Activated CD4-positive, alpha-beta T cell treated with anti-CD3 and anti-CD28 coated beads, Interleukin-2, amount 10 ng/mL, durations not matched to agents 7 days and 5 days (primary cell): ENCODE measurements at places on chromosomes 2 and 18.

- no peak overlapping the region for H3K27ac ChIP-seq
- no peak overlapping the region for H3K4me3 ChIP-seq
- DNase-seq: no peak
These were observed 39.6 kb downstream of the ID2 start for GRCh38 chr2:8721410-8721809.

DNA sequence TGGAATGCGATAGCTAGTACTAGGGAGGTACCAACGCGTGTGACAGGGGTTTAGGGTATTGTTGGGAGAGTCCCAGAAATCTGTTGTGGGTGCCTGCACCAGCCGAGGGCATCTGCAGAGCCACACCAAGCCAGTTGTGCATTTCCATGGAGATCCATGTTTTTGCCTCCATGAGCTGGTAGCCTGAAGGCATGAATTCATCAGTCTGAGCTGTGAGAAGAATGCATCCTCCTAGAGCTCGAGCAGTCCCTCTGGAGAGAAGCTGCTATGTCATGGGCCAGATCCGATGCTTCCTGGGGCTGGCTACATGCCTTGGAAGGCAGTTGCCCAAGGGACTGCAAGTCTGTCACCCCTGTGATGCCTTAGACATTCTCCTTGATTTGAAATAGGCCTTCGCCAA lies 57.9 kb downstream of the LIPG start:
- DNase-seq: no peak
- H3K4me1 ChIP-seq: peaks cover 2% of the 10 kb centered on the region

- H3K36me3 ChIP-seq: no peaks in the 10 kb centered on the region
- no peak overlapping the region for H3K4me3 ChIP-seq
- H3K27me3 ChIP-seq: peaks cover 6% of the 10 kb centered on the region
These were observed 59.5 kb upstream of the PPM1B start for GRCh38 chr2:44109166-44109565.

GRCh38 chr2:203637471-203638167 lies 68.8 kb upstream of the CD28 start:
- no peaks in the 10 kb centered on the region for H3K27me3 ChIP-seq
- no peak overlapping the region for H3K4me3 ChIP-seq

DNA sequence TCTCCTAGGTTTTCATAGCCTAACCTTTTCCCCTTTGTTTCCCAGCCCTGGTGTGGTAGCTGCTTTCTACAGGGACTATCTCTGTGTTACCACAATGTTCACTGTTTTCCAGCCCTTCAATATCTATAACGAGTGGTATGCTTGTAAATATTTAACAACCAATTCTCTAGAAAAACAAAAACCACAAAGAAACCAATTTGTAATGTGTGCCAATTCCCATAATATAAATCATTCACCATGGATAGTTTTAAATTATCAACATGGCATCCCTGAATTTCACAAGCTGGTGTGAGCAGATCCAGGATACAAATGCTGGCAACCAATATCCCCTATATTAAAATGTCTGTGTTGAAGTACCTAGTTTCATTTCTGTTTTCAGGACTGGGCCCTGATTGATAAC lies 207.5 kb upstream of the FBXO11 start:
- H3K36me3 ChIP-seq: no peaks in the 10 kb centered on the region
- DNase-seq: no peak
- peaks cover 30% of the 10 kb centered on the region for H3K4me1 ChIP-seq
- no peak overlapping the region for H3K4me3 ChIP-seq
- no peaks in the 10 kb centered on the region for H3K27me3 ChIP-seq

GRCh38 chr2:199704358-199705238 lies 146.4 kb downstream of the FTCDNL1 start:
- peak; percentile 31 for DNase-seq
- no peaks in the 10 kb centered on the region for H3K36me3 ChIP-seq
- no peak overlapping the region for H3K4me3 ChIP-seq
- H3K27me3 ChIP-seq: peaks cover 7% of the 10 kb centered on the region
- H3K27ac ChIP-seq: no peak overlapping the region

DNA sequence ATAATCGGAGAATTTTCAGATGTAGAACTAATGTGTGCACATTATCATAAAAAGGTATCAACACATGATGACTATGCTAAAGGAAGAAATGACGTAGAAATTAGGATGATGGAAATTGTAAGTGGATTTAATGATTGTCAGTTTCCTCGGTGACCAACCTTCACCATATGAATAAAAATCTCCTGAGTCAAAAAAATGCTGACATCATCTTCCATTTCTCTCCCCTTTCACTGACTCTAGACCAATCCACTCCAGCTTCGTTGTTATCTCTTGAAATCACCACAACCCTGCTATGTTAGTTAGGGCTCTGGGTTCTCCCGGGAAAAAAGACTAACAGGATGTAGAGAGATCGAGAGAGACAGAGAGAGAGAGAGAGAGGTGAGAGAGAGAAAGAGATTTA lies 204.8 kb upstream of the KYNU start:
- no peak overlapping the region for H3K4me3 ChIP-seq
- H3K4me1 ChIP-seq: no peaks in the 10 kb centered on the region
- no peaks in the 10 kb centered on the region for H3K36me3 ChIP-seq
- no peaks in the 10 kb centered on the region for H3K27me3 ChIP-seq

DNA sequence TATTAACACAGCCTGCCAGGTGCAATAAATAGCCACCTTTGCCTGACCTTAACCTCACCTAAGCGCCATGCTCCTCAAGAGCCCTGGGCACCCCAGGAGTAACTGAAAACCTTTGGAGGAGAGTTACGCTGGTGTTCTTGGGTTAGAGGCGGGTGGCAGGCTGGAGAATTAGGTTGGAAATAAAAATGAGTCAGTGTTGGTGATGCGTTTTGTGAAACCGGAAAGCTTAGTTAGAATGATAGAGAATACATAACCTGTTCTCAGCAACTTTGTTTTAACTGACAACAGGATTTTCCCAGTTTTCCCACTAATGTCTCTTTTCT lies 17.0 kb downstream of the LRRFIP1 start:
- no peaks in the 10 kb centered on the region for H3K36me3 ChIP-seq
- peaks cover 2% of the 10 kb centered on the region for H3K27me3 ChIP-seq
- H3K4me3 ChIP-seq: no peak overlapping the region
- H3K4me1 ChIP-seq: no peaks in the 10 kb centered on the region
- DNase-seq: no peak
- H3K27ac ChIP-seq: no peak overlapping the region
